ENCODE measurements at places on chromosomes 5 and 9.

GRCh38 chr5:6715758-6716628 lies 2.8 kb downstream of the TENT4A start:
- no peak for DNase-seq

DNA sequence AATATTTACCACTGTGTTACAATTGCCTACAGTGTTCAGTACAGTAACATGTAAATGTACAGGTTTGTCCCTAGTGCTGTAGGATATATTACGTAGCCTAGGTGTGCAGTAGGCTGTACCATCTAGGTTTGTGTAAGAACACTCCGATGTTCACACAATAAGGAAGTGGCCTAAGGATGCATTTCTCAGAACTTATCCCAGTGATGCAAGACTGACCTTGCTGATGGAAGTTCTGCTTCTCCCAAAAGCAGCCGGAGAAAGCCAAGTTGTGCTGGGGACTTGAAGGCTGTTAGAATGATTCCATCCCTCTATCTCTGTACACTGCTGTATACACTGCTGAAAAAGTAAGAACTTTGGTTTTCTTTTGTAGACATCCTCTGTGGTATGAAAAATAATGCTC lies 21.6 kb downstream of the NEUROG1 start:
- no peak for DNase-seq

GRCh38 chr5:166961028-166961427 lies 1330.4 kb upstream of the WWC1 start:
- DNase-seq: no peak

DNA sequence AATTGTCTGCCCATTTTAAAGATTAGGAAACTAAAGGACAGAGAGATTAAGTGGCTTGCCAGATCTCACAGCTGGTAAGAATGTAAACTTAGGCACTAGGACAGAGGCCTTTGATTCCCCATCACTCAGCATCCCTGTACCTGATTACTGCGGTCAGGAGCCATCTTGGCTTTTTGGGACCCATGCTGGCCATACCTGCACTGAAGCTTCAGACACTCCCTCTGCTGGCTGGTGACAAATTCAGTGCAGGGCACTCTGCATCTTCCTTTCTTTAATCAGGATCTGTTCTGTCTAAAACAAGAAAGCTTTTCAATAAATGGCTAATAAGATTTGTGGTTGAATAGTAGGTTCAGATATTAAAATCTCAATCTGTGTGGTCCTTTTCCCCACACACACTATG lies 215.5 kb upstream of the RORB start:
- no peak for DNase-seq

DNA sequence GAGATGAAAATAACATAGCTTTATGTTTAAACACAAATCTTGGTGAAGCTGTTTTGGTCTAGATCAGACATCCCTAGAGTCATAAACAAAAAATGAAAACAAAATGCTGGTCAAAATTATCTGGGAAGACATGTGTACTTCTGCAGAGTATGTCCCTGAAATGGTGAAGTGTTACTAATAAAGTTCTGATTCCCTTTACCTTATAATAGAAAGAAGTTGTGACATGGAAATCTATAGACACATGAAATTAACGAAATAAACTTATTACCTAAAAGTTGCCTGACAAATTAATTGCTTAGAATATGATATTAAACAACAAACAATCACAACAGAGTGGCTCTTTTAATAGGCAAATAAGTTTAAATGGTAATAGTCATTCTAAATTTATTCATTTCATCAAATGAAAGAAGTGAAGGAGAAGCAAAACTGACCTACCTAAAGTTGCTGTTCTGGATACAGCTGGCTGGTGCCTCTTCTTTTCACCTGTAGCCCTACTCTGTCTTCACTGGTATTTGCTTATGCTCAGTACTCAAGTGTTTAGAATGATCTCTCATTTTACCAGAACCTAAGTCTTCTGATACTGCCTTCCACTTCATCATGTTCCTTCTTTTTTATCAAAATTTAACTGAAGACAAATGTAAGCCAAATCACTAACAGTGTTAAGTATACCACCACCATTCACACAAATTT lies 38.8 kb downstream of the FNIP1 start:
- no peak for DNase-seq

GRCh38 chr5:56625541-56625940 lies 189.8 kb upstream of the MAP3K1 start:
- no peak for DNase-seq

- DNase-seq: no peak
Measured at GRCh38 chr9:128317629-128318028, 4.6 kb downstream of the TRUB2 start.

DNA sequence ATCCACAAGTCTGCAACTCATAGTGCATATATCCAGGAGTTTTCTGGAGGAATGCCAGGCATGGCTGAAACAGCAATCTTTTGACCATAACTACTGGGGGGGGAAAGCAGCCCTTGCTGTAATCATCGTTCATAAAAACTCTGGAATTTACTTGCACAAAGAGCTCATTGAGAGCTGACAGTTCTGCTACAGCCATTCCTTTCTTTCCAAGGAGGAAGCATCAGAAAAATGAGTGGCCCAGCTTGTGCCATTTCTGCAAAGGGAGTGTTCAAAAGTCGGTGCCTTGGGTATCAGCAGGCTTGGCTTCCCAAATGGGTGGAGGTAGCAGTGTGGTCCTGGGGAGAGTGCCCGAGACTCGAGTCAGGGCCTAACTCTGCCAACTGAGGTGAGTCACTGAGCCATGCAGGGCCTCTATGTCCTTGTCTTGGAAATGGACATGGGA lies 101.5 kb downstream of the GCNT1 start:
- peak; percentile 15 for DNase-seq

- DNase-seq: peak; percentile 53
Measured at GRCh38 chr5:64229163-64229774, 63.6 kb downstream of the RNF180 start.

DNA sequence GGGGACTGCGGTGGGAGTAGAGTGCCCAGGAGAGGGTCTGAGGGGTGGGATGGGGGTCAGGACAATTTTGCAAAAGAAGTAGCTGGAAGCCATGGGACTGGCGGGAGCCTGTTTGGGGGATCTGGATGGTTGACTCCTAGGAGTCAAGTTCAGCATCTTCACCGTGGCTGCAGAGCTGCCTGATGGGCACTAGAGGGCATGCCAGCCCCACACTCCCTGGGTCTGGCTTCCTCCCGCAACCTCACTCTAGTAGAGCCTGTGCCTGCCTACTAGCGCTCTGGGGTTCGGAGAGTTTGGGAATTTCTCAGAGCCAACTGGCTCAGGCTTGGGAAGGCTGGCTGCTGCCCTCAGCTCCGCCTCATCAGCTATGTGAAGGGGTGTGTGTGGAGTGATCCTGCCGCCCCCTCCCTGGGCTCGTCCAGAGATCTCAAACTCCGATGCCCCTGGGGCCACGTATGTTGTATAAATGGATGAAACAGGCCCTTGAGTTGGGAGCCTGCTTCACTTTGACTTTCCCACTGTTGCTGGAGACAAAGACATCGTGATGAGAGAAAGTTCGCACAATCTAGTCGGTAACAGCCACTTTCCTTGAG lies 10.8 kb downstream of the TSPAN17 start:
- peak; percentile 39 for DNase-seq

DNA sequence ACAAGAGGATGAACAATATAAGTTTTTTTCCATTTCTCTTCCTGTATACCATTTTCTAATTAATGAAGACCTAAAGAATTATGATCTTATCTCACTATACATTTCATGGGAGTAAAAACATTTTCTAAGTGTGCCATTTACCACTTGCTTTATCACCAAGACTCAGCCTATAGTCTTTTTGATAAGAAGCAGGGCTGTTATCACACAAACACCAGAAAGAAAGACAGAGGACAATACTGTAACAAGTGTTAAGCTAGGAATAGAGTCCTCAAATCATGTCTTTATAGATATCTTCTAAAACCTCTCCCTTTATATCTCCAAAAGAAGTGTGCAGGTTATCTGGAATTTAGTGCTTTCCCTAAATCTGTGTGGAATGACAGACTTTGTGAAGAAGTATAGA lies 119.7 kb downstream of the FAM174A start:
- DNase-seq: no peak

DNA sequence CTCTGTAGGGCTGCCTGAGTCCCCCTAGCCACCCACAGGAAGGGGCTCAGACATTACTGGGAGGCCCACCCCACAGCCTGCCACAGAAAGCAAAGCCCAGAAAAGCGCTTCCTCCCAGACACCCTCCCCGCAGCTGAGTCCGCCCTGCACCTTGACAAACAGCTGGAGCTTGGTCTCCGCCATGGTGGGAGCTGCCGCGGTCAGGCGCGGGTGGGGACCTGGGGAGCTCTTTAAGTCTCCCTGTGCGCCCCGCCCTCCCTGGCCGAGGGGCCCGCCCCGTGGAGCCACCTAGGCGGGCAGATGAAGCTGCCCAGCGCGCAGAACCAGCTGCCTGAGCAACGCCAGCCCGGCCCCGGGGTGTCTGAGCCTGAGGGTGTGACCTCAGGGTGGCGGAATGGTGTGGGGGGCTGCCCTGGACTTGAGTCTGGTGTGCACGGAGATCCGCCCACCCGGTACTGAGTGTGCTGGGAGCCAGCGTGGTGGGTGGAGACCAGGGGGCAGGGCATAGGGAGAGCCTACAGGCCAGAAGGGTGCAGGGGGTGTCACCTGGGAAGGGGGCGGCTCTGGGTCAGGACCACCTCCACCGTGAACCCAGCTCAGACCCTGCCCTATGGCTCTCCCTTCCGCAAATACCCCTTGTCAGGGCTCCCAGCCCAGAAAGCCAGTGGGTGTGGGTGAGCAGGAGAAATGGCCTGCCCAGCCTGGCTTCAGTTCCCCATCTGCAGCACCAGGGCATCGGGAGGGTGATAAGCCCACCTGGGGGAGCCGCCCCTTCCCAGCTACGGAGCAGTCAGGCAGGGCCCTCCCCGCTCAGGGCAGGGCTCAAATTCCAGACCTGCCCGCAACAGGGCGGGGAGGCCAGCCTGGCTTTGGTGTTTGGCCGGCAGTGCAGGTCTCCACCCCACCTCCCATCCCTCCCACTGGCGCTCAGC lies at the start of gene CLIC3:
Gene CLIC3, minus strand, starts transcription at position 208 of the 932 bp plus-strand sequence. Its CDS starts 25 bp downstream, at position 183.
- no peak for DNase-seq

- DNase-seq: no peak
Measured at GRCh38 chr5:93990504-93991070, 249.2 kb upstream of the POU5F2 start.

DNA sequence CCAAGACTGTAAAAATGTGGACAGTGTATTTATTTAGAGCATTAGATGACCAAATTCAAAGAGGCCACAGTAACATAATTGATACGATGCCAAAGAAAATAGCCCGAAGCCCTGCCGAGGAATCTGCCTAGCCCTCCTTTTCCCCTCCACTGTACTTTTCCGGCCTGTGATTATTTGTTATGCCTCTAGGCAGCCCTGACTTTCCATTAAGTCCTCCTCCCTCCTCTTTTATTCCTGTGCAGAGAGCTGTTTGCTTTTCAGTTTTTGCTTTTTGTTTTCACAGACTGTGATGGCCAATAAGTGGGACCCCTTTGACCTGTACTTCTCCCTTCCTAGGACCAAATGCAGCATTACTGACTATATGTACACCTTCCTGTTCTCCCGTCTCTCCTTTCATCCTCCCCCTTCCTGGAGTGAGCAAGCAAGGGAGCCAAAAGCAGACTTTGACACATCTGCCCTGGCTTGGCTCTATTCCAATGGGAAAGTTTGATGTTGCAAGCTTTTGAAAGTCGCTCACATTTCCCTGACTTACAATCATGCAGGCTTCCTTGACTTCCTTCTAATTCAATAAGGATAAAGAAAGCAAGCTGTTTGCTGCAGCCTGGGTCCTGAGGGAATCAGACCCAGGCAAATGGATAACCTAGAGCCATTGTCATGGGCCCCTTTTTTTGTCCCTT lies 76.1 kb downstream of the NREP start:
- DNase-seq: peak; percentile 95

GRCh38 chr5:82351754-82352145 lies 73.6 kb upstream of the RPS23 start:
- DNase-seq: peak; percentile 69

DNA sequence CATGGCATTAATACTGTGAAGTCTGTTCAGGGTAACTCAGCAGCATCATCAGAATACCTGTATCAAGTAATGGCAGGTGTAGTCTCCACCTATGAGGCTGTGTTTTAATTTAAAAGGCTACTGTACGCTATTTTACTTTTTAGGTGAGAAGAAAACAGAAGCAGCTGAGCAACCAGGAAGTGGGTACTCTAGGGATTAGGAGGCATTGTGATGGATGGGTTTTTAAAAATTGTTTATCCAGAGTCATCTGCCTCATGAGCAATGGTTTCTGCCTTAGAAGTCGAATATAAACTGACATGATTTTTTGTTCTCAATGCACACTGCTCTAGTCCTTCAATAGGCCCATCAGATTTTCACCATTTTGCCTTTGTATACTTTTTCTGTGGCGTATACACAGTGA lies 42.6 kb downstream of the PSIP1 start:
- no peak for DNase-seq

GRCh38 chr9:8436786-8437185 lies 637.2 kb upstream of the DMAC1 start:
- no peak for DNase-seq

GRCh38 chr5:179801304-179802206 lies 5.1 kb downstream of the MGAT4B start:
- no peak for DNase-seq

DNA sequence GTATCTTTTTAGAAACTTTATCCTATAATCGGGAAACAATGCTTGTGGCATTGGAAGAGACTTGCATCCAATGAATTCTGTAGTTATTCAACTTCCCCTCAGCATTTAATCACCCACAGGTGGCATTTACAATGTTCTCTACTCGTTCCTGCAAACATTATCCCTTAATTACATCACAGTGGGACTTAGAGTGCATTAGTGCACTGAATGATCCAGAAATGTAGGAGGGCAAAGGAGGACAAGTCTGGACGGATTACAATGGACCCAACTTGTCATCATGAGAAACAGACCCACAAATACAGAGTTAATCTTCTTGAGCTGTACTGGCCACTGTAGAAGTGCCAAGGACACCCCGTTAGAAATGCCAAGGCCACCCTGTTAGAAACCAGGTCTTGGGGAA lies 129.1 kb downstream of the DOCK8 start:
- DNase-seq: no peak

DNA sequence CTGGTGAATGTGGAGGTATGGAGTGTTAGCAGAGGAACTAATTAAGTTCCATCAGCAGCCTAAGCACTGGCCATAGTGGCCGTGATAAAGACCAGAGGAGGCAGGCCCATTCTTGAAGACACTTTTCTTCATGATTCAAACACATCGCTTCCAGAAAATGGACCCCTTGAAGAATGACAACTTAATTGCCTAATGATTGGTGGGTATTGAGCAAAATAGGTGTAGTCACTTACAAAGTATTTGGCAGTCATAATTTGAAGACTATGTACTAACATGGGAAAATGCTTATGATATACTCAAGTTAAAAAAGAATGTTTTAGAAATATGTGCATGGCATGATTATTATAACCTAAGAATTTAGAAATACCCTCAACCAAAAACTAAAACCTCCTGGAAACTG lies 44.8 kb downstream of the MEGF10 start:
- no peak for DNase-seq

- no peak for DNase-seq
Measured at GRCh38 chr5:139386050-139386438, 2.9 kb upstream of the SLC23A1 start.

GRCh38 chr5:62385816-62386400 lies 17.8 kb downstream of the DIMT1 start:
- DNase-seq: peak; percentile 14

Measured in kidney glomerular epithelial cell (primary cell).